ENCODE measurements at places on chromosomes 4 and X. TPM values are rescaled to one million over a fixed set of nuclear protein-coding genes. Genes with fewer than 3 reads are reported as not detected.

NOP14 gene
- total RNA-seq: 18.5 TPM

ZNF718 gene
- 9.3 TPM for total RNA-seq

ENOPH1 gene
- 56.7 TPM for total RNA-seq

HEPH gene
- 1.4 TPM for total RNA-seq

GUCY1B1 gene
- total RNA-seq: 6.3 TPM

IL2 gene
- not detected for total RNA-seq

ATP1B4 gene
- not detected for total RNA-seq

PABPC1L2A gene
- total RNA-seq: not detected

OPRPN gene
- not detected for total RNA-seq

LETM1 gene
- 95.8 TPM for total RNA-seq

DTHD1 gene
- total RNA-seq: not detected

FGB gene
- not detected for total RNA-seq

NXF3 gene
- not detected for total RNA-seq

Measured in dermis blood vessel endothelial cell (primary cell).